ENCODE measurements at places on chromosomes 3 and 15.
A peak's percentile ranks its signal among the peaks of the same experiment; 100 is the strongest.

GRCh38 chr15:77720655-77721054, 87.9 kb upstream of the LINGO1 start:
- DNase-seq = no peak

- DNase-seq = no peak
These were observed 207.6 kb downstream of the GAP43 start for GRCh38 chr3:115830764-115831395.

- DNase-seq = no peak
These were observed 15.5 kb downstream of the TRIM59 start for GRCh38 chr3:160434071-160434470.

DNA sequence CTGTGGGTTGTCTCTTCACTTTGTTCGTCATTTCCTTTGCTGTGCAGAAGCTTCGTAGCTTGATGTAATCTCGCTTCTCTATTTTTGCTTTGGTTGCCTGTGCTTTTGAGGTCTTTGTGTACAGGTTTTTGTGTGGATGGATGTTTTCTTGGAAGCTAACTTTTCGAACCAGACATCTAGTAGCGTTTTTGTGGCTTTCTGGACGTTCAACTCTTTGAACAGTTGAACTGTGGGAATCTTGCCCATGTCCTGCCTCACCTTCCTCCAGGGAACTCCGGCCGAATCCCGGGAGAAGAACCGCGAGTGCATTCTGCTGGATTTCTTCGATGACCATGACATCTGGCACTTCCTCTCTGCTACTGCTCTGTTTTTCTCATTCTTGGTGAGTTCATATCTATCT, 70.6 kb downstream of the USF3 start:
- no peak for DNase-seq

DNA sequence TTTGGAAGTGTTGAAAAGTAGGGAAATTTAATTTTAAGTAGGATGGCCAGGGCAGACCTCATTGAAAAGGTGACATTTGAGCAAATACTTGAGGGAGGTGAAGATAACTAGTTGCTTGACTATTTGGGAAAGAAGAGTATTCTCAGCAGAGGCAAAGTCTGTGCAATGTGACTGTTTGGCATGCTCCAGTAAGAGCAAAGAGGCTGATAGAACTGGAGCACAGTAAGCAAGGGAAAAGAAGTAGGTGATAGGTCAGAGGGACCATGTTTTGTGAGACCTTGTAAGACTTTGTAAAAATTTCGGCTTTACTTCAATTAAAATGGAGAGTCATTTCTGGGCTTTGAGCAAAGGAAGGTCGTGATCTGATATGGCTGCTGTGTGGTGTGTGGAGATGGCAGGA, 335.8 kb downstream of the ZIC1 start:
- no peak for DNase-seq

DNA sequence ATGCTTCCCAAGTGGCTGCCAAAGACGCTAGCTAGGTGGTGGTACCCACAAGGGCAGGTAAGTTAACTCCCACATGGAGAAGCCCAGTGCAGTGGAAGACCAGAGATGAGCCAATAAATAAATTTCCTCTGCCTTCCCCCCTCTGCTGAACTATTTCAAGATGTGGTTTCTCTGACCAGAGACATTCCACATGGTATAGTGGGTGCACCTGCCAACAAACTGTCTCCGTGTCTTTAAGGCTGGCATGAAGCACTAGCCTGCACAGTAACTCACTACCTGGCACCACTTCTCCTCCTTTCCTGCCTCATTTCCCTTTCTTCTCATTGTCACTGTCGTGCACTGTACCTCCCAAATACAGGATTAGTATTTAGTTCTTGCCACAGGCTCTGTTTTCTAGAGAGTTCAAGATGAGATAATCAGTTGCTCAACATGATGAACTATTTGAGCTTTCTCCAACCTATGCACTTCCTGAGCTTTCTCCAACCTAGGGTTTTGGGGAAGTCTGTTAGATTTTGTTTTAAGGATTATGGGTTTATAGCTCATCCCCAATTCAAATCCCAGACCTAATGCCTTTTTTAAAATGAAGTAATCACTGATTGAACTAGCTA, 8.4 kb upstream of the CRTAP start:
- no peak for DNase-seq

- no peak for DNase-seq
These were observed 906.0 kb upstream of the ALCAM start for GRCh38 chr3:104460477-104461406.

DNA sequence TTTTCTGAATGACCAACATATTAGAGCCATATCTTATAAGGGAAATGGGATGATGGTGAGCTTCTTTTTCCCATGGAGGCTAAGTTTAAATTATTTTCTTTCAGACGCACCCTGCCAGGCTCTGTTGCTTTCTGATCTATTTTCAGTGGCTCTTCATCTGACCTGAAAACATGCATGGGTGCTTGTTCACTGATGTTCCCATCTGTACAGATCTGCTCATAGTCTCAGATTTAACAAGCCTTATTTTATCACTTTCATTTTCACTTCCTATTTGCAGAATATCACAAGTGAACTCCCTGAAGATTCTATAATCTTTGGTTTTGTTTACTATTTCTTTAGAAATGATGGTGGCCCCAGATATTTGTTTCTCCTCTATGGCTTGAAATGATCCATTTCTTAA, 31.1 kb upstream of the SUCLG2 start:
- DNase-seq = no peak

DNA sequence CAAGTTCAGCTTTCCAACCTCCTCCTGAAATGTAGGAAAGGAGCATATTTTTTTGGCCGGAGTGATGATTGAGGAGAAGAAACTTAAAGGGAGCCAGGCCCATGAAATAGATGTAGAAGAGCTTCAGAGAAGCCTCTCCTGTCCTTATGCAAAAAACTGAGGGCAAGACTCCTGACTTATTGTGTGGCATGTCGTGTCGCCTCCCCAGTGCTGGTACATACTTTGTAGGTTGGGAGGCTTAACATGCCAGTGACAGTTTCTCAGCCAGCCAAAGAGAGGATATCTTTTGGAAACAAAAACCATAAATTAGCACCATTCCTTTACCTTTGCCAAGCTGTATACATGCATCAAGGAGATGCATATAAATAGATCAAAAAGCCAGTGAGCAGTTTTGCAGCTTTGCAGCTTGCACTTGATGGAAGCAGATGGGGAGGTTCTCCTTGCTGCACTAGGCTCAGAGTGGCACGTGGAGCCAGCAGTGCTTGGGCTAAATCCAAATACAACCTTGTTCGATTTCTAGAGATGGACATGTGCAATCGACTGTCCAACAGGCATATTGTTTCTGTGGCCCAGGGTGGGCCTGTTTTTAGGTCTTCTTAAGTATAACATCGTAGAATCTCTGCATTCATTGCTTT, 10.2 kb downstream of the SLCO3A1 start:
- no peak for DNase-seq

DNA sequence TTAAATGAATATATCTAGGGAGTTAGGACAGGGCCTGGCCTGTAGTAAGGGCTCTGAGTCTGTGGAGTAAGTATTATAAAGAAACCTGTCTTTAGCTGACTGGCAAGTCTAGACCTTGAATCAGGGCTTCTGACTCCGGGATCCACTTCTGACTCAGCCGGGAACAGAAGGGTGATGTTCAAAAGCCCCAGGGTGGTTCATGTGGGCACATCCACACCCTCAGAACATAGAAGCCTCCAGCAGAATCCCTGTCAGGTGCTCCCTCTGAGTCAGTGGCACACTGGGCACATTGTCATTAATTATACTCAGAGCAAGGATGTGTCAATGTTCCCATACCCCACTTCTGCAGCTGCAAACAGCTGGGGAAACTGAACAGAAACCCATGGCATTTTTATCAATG, 26.7 kb upstream of the SNRK start:
- DNase-seq = no peak

GRCh38 chr15:43941555-43941954, 114.8 kb downstream of the WDR76 start:
- no peak for DNase-seq

DNA sequence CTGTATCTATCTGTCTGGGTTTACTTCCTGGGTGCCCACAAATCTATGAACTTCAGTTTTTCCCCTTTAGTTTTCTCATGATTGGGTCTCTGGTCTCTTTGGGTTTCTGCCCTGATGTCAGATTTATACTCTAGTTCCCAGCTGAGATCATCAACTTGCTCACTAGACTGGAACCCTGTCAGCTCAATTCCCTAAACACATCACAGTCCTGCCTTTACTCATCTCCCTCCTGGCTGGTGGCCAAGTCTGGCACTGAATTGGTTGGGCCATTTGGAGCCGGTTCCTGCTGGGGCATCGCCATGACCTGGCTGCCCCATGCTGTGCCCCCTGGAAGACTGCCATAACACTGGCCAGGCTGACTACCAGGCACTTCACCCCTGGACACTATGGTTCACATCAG, 345.3 kb downstream of the CHST2 start:
- DNase-seq = no peak

GRCh38 chr3:155382396-155383042, 89.0 kb upstream of the STRIT1 start:
- peak; percentile 82 for DNase-seq

- peak; percentile 75 for DNase-seq
These were observed at the start of gene C3orf70 for GRCh38 chr3:185152410-185153170. C3orf70 (minus strand) TSS chr3:185153060; CDS start chr3:185152823, 237 bp downstream.

DNA sequence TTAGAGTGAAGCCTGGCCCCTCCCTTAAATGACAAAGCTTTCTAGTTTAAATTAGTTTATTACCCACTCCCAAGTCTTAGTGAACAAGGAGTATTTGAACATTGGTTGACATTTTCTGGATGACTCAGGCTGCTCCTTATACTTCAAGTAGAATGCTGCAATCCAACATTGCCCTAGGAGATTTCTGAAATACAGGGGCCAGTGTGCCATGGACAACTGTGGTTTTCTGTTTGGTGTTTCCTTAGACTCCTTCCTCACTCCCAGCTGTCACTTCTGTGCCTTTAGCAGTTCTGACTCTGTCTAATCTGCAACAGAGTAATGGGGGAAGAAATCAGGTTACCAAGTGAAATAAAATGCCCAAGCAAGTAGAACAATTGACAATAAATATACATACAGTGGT, 116.1 kb upstream of the P2RY1 start:
- no peak for DNase-seq

DNA sequence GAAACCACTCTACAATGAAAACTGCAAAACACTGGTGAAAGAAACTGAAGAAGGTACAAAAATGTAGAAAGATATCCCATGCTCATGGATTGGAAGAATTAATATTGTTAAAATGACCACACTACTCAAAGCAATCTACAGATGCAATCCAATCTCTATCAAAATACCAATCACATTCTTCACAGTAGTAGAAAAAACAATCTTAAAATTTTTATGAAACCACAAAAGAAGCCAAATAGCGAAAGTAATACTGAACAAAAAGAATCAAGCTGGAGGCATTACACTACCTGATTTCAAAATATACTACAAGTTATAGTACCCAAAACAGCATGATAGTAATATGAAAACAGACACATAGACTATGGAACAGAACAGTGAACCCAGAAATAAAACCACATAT, 36.9 kb downstream of the TXNRD3 start:
- DNase-seq = no peak

DNA sequence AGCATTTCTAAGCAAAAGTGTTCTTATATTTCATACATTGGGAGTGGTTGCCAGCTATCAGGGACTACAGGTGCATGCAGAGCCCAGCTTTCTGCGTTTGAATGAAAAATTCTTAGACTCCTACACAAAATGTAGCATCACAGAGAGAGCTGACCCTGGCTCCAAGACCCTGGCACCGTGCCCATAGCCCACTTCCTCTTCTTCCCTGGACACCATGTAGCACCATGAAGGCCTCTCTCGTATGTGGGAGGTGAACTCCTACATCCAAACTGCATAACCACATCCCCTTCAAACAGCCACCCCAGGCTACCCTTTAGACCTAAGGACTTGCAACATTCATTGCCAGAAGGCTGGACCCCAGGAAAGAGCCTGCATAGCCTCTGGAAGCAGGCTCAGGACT, 35.8 kb upstream of the ATOSA start:
- DNase-seq = no peak

DNA sequence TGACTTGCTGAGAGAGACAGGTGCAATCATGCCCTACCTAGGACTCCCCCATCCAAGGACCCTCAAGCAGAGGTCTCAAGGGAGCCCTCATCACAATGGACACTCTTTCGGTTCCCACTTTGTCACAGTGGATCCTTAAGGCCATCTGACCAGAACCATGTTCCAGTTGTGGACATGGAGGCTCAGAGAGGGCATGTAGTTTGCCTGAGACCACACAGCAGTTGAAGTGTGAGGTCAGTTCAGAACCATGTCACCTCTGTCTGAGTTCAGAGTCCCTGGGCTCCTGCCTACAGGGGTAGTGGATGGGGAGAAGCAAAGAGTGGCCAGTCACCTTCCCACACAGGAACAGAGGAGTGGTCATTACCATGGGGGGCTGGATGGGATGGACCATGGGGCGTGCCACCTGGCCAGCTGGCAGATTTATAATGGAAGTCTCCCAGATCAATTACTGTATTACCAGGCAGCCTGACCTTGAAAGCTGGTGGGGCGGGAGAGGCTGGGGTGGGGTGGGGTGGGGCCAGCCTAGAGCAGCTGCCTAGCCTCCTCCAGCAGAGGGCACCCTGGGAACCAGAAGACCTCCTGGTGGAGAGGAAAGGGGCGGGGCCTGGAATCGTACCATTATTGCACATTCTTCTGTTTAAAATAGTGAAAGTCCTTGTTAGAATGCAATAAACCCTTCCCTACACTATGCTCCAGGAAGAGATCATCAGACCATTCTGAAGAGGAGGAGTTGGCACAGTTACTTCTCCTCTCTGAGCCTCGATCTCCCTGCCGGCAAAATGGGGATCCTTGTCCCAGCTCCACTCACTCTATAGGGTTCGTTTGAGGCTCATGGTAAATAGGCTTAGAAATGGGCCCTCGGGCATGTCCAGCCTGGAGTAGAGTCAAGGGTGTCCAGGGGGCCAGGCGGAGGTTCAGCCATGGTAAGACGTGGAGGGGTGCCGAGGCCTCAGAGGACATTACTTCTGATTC, 26.9 kb upstream of the LINGO1 start:
- no peak for DNase-seq

- no peak for DNase-seq
These were observed 98.2 kb upstream of the UBE3A start for GRCh38 chr15:25536801-25537611.

DNA sequence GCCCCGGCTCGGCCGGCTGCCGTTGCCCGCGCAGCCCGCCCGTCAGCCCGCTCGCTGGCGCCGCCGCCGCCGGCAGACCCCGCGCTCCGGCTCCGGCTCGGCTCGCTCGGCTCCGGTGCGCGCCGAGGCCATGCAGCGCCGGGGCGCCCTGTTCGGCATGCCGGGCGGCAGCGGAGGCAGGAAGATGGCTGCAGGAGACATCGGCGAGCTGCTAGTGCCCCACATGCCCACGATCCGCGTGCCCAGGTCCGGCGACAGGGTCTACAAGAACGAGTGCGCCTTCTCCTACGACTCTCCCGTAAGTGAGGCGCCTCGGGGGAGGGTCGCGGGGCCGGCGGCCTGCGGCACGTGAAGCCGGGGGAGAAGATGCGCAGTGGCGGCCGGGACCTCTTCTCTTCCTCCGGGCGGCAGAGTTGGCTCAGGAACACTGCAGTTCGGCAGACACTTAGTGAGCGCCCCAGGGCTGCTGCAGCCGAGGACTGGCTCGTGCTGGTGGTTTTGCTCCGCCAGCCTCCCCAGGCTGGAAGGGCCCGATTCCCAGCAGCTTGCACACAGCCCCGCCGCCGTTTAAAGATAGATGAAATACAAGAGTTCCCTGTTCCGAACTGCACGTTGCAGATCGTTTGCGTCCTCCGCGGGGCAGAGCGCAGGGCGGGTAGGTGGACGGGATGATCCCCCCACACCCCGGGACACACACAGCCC, 407 bp downstream of the USP13 start:
- DNase-seq = peak; percentile 89
